Tibial artery (tissue), 4 donors: ENCODE measurements at places on chromosomes 3 and 15.

DNA sequence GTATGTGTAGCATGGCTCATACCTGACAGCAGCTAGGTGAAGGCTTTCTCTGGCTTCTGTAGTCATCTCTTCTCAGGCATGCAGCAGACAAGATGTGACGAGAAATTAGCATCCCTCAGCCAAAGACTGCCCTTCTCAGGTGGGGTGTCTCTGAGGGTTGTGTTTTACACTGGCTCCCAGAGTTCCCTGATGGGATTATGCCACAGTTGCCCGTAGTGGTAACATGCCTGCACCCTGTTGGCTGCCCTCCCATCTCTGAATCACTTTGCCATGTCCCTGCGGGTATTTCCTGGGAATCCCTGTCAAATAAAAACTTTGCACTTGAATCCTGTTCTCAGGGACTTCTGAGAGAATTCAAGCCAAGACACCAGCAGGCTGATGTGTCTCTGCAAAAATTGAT is 70.5 kb downstream of the LRTM1 start:
- DNase-seq, result no peak

DNA sequence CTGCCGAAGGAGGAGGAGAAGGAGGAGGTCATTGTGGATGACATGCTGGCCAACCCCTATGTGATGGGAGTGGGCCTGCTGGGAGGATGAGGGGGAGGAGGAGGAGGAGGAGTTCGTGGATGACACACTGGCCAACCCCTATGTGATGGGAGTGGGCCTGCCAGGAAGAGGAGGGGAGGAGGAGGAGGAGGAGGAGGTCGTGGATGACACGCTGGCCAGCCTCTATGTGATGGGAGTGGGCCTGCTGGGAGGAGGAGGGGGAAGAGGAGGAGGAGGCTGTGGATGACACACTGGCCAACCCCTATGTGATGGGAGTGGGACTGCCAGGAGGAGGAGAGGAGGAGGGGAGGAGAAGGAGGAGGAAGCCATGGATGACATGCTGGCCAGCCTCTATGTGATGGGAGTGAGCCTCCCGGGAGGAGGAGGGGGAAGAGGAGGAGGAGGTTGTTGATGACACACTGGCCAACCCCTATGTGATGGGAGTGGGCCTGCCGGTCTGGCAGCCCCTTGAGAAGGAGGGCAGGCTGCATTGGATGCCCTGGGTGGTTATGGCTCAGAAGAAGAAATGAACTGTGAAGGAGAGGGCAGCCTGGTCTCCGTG is 55.7 kb upstream of the WNT7A start:
- DNase-seq, result no peak

- DNase-seq, result no peak
Observed at GRCh38 chr15:35047528-35047927, 37.6 kb downstream of the NANOGP8 start.

DNA sequence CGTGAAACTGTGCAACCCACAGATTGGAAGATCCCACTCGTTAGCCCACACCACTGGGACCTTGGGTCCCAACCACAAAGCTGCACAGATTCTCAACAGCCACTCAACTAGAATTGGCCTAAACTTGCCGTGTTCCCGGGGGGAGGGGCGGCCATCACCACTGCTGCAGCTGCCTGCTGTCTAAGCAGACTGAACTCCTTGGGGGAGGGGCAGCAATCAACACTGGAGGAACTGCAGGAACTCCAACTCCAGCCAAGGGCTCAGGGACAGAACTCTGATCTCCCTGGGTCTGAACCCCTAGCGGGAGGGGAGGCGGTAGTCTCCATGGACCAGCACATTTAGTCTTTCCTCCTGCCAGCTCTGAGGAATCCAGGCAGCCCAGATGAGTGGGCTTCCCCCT is 205.9 kb downstream of the RSL24D1 start:
- DNase-seq, result no peak

- no peak for DNase-seq
Observed at GRCh38 chr3:96027718-96028117, 786.7 kb upstream of the EPHA6 start.
